ENCODE measurements at places on chromosomes 5 and 9.

- DNase-seq: no peak
Observed at GRCh38 chr5:80820685-80821084, 139.5 kb upstream of the RASGRF2 start.

GRCh38 chr5:138903130-138903775 lies 28.1 kb upstream of the LRRTM2 start:
- no peak for DNase-seq

DNA sequence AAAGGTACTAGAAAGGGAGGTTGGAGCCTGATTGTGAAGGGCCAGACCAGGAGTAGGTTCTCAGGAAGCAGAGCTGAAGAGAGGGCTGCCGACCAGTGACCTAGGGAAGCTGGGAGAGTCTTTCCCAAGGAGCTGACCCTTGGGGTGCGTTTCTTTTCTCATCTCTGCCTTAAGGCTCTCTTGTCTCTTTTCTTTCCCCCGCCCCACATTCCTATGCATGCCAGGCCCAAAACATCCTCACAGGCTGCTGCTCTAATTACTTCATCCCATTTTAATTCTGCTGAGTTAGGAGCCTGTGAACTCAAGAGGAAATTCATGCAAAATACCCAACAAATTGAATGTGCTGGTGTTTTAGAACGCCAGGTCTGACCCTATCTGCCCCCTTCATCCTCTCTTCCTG lies 46.9 kb upstream of the HSPA9 start:
- DNase-seq: no peak

DNA sequence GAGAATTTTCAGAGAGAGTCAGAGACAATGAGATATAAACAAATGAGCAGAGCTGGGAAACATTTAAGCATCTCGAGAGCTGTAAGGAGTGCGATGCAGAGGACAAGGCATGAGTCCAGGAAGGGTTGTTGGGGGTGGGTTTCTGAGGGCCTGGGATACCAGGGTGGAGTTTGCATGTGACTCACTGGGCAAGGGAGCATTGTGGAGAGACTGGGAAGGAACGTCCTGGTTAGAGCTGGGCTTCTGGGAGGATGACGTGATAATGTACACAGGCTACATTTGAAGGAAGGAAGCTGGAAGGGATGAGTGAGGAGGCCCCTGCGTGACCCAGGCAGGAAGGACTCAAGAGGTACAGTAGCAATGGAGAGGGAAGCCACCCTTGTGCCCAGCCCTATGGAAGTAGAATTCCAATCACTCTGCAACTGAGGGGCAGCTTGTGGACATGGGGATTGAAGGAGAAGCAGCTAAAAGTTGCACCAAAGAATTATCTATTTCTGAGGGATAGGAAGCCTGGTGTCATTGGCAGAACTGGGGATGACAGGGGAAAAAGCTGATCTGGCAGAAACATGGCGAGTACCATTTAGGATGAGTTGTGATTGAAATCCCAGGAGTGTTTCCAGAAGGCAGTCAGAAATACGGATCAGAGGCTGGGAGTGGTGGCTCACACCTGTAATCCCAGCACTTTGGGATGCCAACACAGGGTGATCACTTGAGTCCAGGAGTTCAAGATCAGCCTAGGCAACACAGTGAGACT lies 59.3 kb upstream of the AFAP1L1 start:
- no peak for DNase-seq

GRCh38 chr5:131952301-131952857 lies 6.9 kb upstream of the MEIKIN start:
- no peak for DNase-seq

Measured in NCI-H1092 (cell line).